Foreskin fibroblast (primary cell): ENCODE measurements at places on chromosomes 6 and 20.
A peak's percentile ranks its signal among the peaks of the same experiment; 100 is the strongest.

- no peak for DNase-seq
These were observed 9.1 kb downstream of the LBP start for GRCh38 chr20:38355161-38356012.

- DNase-seq = no peak
These were observed 130.4 kb downstream of the SLC23A2 start for GRCh38 chr20:4870906-4871305.

DNA sequence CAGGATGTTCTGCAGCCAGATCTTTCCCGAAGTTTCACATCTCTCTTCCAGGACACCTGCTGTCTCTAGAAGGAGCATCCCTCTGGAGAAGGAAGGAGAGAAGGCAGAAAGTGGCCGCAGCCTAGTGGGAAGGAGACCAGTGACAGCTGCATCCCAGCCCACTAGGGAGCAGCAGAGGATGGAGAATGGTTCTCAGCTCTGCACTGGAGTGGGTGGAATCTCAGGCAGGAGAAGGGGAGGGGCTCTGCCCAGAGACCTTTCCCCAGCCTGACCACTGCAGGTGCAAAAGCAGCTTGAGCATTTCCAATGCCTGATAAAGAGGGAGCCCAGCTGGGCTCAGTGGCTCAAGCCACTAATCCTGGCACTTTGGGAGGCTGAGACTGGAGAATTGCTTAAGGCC, 32.3 kb downstream of the NCR2 start:
- DNase-seq = no peak

DNA sequence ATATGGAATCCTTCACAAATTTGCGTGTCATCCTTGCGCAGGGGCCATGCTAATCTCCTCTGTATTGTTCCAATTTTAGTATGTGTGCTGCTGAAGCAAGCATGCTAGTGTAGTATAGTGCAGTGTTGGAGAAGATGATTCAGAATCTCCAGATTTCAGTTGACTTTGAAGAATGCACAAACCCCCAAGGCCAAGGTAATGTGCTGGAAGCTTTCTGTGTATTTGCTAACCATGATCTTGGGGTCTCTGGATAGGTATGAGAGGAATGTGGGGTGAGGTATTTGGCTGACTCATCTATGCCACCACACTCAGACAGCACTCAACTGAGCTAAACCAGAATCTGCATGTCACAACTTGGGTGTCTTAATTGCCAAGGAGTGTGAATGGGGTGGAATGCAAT, 42.6 kb upstream of the DEK start:
- no peak for DNase-seq

DNA sequence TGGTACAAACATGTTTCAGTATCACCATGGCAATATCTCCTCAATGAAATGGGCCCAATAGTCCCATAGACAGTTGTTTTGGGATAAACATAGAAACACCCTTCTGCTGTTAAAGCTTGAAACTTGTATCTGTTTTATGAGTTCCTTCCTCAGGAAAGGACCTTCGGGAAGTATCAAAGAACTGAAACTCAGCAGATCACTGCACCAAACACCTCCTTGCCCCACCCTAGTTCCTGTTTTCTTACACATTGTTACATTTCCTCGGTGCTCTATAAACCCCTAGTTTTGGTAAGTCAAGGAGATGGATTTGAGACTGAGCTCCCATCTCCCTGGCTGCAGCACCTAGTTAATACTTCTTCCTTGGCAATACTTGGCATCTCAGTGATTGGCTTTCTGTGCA, 73.8 kb upstream of the ECI2 start:
- DNase-seq = no peak

DNA sequence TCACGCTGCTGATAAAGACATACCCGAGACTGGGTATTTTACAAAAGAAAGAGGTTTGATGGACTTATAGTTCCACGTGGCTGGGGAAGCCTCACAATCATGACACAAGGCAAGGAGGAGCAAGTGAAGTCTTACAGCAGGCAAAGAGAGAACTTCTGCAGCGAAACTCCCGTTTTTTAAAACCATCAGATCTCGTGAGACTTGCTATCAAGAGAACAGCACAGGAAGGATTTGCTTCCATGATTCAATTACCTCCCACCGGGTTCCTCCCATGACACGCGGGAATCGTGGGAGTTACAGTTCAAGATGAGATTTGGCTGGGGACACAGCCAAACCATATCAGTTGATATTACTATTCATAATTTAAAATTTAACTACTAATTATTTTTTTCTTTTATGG, 157.3 kb upstream of the ATXN1 start:
- DNase-seq = no peak

- DNase-seq = peak; percentile 22
These were observed 38.1 kb upstream of the GCLC start for GRCh38 chr6:53582963-53583362.

- DNase-seq = peak; percentile 20
These were observed 785 bp upstream of the THBD start for GRCh38 chr20:23050076-23050838.
